GM10248 (cell line): ENCODE measurements at places on chromosomes 7 and 10.

- no peak for DNase-seq
Observed at GRCh38 chr10:128463991-128464760, 338.0 kb upstream of the MKI67 start.

DNA sequence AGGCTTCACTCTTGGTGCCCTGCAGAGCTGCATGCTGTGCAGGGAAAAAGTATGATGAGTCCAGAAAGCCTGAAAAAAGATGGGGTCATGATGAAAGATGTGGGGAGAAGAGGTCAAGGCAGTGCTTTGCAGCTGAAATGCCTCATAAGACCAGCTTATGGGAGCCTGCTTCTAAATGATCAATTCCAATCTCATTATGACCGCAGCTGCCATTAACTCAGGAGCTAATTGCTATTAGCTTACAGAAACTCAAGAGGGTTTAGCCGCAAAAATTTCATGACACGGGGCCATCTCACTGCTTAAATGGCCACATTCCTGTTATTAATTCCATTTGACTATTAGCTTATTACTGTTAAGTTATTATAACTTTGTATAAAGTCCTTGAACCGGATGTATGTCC lies 502.9 kb upstream of the ZMIZ1 start:
- no peak for DNase-seq

- DNase-seq: no peak
Observed at GRCh38 chr7:68185631-68186456, 1189.2 kb downstream of the TYW1 start.

DNA sequence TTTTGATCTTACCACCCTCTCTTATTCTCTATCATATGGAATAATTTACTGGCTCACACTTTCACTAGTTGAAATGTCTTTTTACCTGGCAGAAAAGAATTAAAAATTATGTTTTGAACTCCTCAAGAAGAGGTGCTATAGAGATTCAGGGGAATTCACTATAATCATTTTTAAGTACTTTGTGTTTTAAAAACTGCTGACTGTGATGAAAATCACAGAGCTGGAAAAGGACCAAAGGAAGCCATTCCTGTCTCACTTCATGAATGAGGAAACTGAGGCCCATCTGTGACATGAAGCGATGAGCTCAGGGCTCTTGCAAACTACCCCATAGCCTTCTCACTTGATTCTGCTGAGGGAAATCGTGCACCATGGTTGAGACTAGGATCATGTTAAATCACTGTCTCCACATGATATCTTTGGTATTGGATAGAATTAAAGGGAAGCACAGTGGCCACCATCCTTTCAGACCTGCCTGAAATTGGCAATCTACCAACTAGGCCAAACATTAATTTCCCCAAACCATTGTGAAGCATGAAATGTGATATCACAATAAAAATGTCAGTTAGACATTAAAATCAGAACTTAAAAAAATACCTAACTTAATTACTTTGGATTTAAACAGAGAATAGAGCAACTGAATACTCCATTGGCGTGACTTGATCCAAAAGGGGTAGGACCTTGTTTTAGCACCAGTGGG lies 141.0 kb downstream of the FZD1 start:
- DNase-seq: no peak

- DNase-seq: no peak
Observed at GRCh38 chr7:116653204-116653603, 18.8 kb upstream of the MET start.

DNA sequence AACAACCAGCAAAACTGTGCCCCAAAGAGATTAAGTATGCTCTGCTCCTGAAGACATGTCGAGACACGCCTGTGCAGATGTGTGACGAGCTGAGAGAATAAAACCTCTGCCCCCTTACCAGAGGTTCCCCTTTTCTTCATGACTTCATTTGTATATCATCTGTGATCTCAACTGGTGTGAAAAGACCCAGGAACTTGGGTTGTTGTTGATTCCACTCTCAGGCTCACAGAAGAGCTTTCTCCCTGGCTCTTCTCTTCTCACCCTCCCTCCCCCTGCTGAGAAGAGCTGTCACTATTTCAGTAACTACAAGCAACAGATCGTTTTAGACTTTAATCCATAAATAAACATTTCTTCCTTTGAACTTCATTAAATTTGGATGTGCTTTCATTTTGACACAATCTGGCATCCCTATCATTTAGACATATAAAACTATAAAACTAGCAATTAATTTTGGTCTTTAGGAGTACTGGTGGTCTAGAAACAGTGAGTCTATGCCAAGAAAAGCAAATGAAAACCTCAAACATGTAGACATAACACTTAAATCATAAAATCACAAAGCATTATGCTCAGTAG lies 179.3 kb upstream of the FZD8 start:
- no peak for DNase-seq

DNA sequence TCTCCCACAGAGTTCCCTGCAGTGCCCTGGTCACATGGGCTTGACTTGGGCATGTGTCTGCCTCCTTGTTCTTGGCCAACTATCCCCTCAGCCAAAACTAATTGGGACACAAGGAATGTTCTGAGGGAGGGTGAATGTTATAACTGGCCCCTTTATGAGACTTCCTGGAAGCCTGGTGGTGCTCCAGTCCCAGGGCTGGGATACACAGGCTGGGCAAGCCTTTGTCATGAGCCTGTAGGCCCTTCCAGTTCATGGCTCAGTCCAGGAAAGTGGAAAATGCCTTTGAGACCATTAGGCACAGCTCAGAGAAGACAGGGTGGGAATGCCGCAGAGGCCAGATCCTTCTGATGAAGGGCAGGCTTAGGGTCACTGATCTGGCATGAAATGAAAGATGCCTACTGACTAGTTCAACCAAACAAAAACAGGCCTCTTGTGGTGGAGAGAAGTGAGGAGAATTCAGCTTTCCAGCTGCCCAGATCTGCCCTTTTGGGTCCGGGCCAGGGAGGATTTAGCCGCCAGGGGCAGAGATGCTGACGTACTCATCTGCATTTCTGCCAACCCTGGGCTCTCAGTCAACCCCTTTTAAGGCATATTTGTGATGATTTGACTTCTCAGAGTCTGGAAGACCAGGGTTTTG lies 961.5 kb downstream of the KCNMA1 start:
- DNase-seq: no peak

- DNase-seq: no peak
Observed at GRCh38 chr7:94307399-94308048, 87.2 kb upstream of the COL1A2 start.

DNA sequence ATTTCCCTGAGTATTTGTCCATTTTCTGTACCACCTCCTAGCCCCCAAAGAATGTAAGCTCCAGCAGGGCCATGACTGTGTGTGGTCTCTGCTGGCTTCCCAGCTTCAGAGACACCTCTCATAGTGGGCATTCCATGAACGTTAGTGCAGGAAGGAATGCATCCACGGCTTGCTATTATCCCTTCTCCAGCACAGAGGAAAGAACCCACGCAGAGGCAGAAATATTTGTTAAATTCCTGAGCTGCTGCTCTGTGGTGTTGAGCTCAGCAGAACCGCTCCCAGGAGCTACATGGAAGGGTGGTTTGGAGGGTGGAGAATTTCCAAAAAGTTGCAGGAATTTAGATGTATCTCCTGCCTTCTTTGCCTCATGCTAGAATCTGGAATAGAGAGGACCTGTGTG lies 275.2 kb downstream of the POU6F2 start:
- DNase-seq: no peak

DNA sequence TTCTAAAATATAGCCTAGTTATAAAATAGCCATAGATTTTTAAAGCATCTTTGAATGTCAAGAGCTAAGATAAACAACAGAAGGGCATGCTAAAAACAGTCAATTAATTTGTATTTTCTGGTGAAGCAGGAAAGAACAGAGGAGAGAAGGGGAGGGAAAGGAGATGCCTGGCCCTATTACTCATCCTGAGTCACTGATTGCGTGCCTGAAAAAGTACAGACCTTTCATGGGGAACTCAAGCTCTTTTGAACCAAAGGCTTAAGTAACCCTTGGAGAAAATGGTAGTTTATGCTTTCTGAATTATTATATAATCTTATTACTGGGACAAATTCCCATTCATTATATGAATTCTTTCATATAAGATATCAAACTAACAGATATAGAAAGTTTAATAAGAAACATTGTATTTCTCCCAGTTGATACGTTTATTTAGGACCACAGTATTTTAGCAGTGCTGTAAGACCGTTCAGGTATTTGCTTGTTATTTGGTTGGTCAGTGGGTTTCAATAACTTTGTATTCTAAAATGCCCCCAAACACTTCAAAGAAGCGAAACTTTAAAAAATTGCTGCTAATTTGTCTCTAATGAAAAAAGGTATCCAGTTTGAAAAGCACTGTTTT lies 151.3 kb downstream of the HGF start:
- no peak for DNase-seq

GRCh38 chr10:81570878-81571794 lies 303.9 kb upstream of the NRG3 start:
- DNase-seq: no peak

DNA sequence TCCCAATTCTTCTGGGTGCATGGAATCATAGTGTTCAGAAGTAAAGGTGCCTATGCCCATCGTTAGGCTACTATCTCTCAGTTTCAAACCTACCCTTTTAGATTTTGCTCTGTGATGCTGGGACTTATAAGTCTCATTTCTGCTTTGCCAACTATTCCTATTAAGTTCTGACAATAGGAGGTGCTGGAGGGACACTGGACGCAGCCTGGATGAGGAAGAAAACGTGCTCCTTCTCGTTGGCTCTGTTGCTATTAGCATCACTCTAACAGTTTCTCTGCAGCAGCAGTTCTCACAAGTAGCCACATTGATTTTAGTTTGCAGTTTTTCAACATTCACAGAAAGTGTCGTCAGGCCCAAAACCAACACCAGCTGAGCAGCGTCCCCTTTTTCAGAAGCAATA lies 72.4 kb downstream of the ABCC2 start:
- no peak for DNase-seq

- no peak for DNase-seq
Observed at GRCh38 chr7:94632338-94633013, 23.5 kb downstream of the SGCE start.

- DNase-seq: no peak
Observed at GRCh38 chr7:126819197-126819484, 433.6 kb downstream of the GRM8 start.
